ENCODE measurements at places on chromosomes 1 and 21.
A peak's percentile ranks its signal among the peaks of the same experiment; 100 is the strongest.

GRCh38 chr1:114323959-114324661, 170.4 kb upstream of the SYT6 start:
- DNase-seq = no peak

DNA sequence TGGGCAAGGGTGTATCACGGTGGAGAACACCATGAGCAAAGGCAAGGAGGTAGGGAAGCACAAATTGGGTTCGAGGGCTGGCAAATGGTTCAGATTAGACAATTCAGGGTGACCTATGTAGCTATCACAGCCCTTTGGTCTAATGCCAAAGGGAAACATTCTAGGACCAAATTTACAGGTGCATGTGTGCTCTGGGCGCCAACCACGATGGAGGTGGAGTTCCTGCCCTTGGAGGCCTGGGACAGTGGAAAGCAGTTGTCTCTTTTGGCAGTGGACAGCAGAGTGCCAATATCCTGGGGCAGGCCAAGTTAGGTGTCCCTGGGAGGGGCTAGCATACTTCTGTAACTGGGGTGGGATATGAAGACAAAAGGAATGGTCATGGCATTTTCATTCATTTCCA, 40.1 kb downstream of the IGFN1 start:
- DNase-seq = no peak

- DNase-seq = no peak
Measured at GRCh38 chr1:236494586-236495466, 29.0 kb upstream of the LGALS8 start.

DNA sequence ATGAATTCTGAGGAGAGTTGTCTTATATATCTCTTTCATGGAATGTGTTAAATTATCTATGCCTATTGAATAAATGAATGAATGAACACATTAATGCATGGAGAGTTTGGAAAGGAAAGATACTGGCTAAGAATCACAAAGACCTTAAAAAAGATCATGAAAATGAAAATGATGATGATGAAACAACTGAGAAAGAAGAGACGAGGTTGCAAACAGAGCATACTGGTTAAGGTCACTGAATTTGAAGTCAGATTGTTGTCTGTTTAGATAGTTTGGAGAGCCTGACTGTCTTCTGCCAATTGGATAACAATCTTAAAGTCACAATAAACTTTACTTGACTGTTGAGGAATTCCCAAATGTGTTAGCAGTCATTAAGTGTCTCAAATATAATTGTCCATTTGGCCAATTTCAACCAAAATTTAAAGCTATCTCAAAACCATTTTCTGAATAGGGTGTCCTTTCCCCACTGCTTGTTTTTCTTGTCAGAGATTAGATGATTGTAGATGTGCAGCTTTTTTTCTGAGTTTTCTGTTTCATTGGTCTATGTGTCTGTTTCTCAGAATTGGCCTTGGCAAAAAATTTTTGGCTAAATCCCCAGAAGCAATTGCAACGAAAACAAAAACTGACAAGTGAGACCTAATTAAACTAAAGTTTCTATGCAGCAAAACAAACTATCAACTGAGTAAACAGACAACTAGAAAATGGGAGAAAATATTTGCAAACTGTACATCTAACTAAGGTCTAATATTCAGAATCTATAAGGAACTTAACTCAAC, 132.2 kb downstream of the PTGER3 start:
- DNase-seq = no peak

GRCh38 chr1:219352961-219353651, 179.4 kb downstream of the LYPLAL1 start:
- no peak for DNase-seq

DNA sequence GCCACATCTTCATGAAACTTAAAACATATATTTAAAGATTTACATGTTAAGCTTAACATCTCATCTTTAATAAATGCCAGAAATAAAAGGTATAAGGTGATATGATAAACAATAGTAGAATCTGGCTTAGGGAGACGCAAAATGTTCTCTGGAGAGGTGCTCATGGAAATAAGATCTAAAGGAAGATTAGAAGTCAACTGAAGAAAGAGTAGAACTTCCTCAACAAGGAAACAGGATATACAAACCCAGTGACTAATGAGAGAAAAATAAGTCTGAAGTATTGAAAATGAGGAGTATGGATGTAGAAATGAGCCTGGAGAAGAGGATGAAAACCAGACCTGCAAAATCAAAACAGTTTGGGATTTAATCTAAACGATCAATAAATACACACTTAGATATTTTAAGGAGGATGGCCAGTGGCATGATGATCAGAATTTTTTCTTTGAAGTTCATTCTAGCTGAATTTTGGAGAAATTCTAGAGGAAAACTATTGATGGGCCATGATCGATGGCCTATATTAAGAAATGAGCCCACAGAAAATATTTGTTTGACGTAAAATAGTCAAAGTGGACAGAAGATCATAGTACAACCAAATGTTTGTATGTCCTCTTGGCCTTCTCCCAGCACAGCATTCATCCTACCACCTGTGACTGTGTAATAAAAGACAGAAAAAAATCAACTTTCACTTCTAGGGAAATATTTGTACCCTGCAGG, 387.9 kb upstream of the PTBP2 start:
- DNase-seq = no peak

DNA sequence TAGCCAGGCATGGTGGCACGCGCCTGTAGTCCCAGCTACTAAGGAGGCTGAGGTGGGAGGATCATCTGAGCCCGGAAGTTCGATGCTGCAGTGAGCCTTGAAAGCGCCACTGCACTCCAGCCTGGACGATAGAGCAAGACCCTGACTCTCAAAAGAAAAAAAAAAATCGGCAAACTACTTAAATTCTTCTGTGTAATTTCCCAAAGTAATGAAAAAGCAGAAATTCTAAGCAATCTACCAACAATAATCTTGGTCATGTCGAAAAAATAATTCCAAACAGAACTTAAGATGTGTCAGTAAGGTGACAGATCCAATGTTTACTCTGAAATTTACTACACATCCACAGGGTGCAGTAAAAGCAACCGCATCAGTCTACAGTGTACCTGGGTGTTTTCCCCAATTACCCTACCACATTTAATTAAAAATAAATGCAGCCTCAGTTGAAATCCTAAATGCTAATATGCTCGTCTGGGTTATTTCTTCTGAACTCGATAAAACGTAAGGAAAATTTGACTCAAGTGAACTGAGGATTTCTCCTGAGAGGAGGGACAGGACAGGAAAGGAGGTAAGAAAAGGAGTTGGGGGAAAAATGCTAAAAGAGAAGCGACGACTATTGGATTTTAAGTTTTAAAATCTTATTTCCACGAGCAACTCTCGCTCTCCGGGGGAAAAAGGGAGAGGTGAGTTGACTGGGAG, 801 bp downstream of the EPRS1 start:
- no peak for DNase-seq

GRCh38 chr1:118984086-118984721, 3.9 kb downstream of the TBX15 start:
- no peak for DNase-seq

DNA sequence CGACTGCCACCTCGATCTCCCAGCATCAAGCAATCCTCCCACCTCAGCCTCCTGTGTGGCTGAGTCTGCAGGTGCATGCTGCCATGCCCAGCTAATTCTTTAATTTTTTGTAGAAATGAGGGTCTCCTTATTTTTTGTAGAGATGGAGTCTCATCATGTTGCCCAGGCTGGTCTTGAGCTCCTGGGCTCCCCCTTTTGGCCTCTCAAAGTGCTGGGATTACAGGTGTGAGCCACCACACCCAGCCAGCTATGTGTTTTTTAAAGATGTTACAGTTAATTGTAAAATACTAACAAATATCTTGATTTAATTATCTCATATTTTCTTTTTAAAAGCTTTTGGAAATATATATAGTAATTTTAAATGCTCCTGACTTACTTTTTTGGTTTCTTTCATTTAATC, 181.3 kb upstream of the DMRTA2 start:
- no peak for DNase-seq

GRCh38 chr1:204723131-204723787, 37.7 kb upstream of the LRRN2 start:
- no peak for DNase-seq

DNA sequence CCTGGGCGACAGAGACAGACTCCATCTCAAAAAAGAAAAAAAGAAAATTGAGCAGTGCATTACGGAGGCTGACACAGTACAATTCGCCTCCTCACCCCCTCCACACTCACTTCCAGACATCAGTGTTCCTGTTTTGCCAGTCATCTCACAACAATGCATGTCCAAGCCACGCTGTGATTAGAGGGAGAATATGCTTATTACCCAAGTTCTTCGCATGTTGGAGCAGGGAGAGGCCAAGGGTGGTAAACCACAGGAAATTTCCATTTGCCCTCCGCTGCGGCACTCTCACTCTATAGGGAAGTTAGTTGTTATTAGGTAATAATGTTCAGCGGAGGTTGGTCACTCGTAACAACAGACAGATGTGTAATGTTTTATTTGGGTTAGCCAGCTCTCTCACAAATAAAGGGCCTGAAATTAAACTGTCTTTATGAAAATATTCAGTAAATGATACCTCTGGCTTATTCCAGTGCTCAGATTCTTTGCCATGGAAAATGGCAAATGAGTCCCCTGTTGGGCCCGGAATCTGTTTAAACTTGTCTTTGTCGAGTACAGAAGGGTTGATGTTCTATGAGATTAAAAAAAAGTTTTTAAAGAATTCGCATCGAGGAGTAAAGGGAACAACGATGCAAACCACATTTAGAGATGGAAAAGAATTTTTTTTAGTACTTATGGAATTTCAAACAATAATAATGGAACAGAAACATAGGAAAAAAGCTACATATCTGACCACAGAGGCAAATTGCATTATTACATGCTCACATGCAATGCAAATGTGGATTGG, 33.1 kb downstream of the KCNJ15 start:
- no peak for DNase-seq

DNA sequence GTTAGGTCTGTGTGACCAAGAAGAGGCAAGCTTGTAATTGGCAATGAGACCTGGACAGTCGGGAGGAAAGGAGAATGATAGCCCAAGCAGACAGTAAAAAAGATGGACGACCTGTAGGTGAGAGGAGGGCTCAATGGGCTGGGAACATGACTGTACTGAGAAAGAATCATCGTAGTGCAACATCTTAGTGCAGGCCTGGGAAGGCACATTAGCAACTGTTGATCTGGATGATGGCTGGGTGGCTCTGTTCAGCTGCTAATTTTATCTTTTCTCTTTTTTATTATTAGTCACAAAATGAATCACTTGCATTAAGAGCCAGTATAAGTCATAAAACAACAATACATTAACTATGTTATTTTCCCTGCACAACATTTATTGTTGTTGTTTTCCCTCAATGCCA, 32.9 kb downstream of the IFI44 start:
- no peak for DNase-seq

DNA sequence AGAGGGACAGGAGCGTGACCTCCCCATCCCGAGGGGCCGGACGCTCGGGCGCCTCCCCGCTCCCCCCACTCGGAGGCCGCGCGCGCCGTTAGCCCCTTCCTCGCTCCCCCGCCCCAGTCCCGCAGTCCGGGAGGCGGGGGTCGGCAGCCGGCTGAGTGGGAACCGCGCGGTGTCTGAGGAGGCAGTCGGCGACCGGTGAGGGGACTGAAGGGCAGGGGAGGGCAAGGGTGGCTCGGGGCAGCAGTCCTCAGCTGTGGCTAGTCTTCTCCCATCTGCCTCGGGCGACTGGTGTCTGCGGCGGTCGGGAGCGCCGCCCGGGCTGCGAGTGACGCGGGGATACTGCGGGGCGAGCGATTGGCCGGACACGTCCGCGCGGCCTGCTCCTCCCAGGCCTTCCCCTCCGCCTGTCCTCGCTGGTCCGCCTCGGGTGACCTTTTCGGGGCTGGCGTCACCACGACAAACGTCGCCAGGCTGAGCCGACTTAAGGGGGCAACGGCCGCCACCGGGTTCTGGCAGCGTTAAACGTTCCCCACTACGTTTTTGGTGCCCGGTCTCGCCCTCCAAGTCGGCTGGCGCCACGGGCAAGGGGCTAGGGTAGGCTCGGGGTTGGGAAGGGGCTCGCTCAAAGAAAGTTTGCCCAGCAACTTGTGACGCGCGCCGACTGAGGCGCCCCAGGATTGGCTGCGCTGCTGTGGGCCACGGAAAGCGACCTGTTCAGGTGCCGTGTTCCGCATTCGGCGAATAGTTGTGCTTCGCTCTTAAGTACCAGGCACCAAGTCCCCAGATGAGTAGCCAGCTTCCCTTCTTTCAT, 538 bp downstream of the ZNF672 start:
- DNase-seq = peak; percentile 82

- no peak for DNase-seq
Measured at GRCh38 chr21:34579411-34579810, 35.5 kb downstream of the RCAN1 start.

GRCh38 chr1:168280296-168280927, at the start of gene TBX19:
TBX19 (plus strand) TSS chr1:168280877; CDS start chr1:168281091, 214 bp downstream.
- no peak for DNase-seq

DNA sequence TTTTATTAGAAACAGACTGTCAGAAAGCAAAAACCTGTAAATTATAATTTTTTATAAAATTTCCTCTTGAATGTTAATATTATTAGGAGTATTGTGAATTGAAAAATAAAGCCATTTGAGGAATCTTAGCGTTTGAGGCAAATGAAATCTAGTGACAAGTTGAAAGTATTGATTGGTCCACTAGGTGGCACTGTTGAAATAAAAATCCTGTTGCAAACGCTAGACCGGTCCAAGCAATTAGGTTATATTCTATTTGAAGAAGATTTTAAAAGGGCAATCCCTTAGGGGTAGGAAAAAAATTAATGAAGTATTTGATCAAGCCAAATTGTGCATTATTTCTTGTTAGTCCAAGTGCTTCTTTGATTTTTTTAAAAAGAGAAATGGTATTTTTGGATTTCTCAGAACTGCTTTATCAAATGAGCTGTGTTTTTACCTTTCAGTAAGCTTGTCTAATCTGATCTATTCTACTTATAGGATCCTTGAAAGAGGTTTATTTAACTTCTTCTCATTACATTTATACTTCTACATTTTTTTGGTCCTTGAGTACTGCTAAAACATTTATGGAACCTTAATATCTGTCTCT, 57.7 kb downstream of the ATG4C start:
- no peak for DNase-seq

- no peak for DNase-seq
Measured at GRCh38 chr1:214861615-214862014, 220.9 kb upstream of the KCNK2 start.

GRCh38 chr1:199834711-199835110, 192.8 kb upstream of the NR5A2 start:
- no peak for DNase-seq

- DNase-seq = no peak
Measured at GRCh38 chr1:152654110-152654509, 9.1 kb upstream of the LCE2D start.

DNA sequence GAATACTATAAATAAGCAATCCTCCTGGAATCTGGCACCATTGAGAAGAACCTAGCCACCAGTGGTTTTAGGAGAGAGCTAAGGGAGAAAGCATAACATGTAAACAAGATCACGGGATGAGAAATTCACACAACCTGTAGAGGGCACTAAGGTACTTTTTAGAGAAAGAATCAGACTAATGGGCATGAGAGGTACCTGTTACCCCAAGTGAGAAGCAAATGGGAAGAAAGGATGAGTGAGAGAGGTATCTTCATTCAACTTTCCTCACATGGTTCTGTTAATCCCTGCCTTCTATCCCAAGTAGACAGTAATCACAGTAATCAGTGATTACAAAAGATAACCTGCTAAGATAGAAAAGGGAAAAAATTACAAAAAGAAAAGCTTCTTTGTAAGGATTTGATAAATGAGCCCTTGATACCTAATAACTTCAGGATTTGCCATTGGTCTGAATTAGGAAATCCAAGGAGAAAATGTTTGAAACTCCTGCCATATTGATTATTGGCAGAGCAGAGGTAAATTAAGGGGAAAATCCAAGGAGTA, 251.1 kb upstream of the ADGRL2 start:
- no peak for DNase-seq

- no peak for DNase-seq
Measured at GRCh38 chr1:6033986-6034749, 11.5 kb upstream of the KCNAB2 start.

GRCh38 chr1:119084798-119085197, 55.7 kb downstream of the WARS2 start:
- no peak for DNase-seq

Measured in CD4-positive, alpha-beta T cell (primary cell).